ENCODE measurements at places on chromosomes 5 and 9.

- no peak for DNase-seq
These were observed 117.5 kb upstream of the MTAP start for GRCh38 chr9:21684831-21685362.

- no peak for DNase-seq
These were observed at the start of gene SLC45A2 for GRCh38 chr5:33984671-33985124. TSS of gene SLC45A2 (minus strand) at chr5:33984693. CDS start at chr5:33984583, 110 bp downstream.

- DNase-seq, result no peak
These were observed 6.3 kb downstream of the MRPL36 start for GRCh38 chr5:1793301-1793740.

DNA sequence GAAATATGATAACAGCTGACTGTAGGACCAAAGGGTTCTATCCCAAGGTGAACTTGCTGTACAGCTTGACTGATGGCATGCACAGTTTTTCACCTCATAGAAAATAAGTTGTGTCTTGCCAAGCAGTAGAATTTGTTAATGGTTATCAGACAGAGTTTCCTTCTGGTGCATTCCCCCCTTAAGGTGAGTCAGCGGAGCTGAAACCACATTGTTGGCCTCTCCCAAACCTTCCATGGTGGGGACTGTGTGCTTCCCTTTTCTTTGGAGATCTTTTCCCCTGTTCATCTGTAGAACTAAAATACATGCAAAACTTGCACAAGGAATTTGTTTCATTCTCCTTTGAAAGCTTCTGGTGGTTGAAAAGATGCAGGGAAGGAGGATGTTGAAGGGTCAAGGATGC is 179.8 kb downstream of the FGF1 start:
- DNase-seq, result no peak

DNA sequence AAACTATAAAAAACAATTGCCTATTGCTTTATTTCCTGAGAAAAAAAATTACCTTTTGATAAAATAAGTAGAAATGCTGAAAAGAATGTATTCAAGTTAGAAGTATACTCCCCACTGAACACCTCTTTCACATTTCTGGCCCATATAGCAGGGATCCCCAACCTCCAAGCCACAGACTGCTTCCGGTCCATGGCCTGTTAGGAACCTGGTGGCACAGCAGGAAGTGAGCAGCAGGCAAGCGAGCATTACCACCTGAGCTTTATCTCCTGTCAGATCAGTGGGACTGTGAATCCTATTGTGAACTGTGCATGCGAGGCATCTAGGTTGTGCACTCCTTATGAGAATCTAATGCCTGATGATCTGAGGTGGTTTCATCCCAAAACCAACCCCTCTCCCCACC is 563.9 kb downstream of the RAB3C start:
- no peak for DNase-seq

Measured in CD4-positive, CD25-positive, alpha-beta regulatory T cell (primary cell).